Activated naive CD8-positive, alpha-beta T cell treated with anti-CD3 and anti-CD28 coated beads for 36 hours (primary cell): ENCODE measurements at places on chromosomes 12 and 14. TPM values are rescaled to one million over a fixed set of nuclear protein-coding genes. Genes with fewer than 3 reads are reported as not detected.

KRT5 gene
- not detected for total RNA-seq

SLC38A4 gene
- total RNA-seq: not detected

BCL7A gene
- 7.2 TPM for total RNA-seq

OR4E2 gene
- not detected for total RNA-seq

KLRB1 gene
- total RNA-seq: not detected

SLCO1B3 gene
- not detected for total RNA-seq

CLECL1 gene
- 6.4 TPM for total RNA-seq

APEX1 gene
- total RNA-seq: 277 TPM

CCDC85C gene
- total RNA-seq: 6.3 TPM

CIROP gene
- not detected for total RNA-seq

ANKRD33 gene
- not detected for total RNA-seq

- peak; percentile 22 for DNase-seq
These were observed 29.5 kb upstream of the INF2 start for GRCh38 chr14:104659764-104660523.

GRCh38 chr14:74946659-74947281 is 8.6 kb downstream of the PGF start:
- no peak for DNase-seq

- DNase-seq: no peak
These were observed 4.0 kb downstream of the AP1G2 start for GRCh38 chr14:23563473-23564180.

- no peak for DNase-seq
These were observed 41.5 kb upstream of the NPAS3 start for GRCh38 chr14:32896979-32897697.

DNA sequence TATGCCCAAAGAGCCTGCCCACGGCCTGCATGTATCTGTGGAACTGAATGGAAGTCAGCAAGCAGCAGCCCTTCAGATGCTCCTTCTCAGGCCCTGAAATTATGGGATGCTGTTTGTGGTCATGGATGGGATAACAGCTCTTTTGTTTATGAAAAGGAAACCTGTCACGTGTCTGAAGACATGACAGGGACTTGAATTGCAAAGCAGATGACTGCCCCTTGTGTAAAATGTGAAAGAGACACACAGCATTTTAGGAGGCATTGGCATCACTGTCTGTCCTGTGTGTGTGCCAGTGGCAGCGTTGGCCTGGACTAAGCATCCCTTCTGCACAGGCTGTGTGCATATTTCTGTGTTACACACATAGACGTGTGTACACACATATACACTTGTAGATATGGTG is 192.1 kb downstream of the VRK1 start:
- no peak for DNase-seq

DNA sequence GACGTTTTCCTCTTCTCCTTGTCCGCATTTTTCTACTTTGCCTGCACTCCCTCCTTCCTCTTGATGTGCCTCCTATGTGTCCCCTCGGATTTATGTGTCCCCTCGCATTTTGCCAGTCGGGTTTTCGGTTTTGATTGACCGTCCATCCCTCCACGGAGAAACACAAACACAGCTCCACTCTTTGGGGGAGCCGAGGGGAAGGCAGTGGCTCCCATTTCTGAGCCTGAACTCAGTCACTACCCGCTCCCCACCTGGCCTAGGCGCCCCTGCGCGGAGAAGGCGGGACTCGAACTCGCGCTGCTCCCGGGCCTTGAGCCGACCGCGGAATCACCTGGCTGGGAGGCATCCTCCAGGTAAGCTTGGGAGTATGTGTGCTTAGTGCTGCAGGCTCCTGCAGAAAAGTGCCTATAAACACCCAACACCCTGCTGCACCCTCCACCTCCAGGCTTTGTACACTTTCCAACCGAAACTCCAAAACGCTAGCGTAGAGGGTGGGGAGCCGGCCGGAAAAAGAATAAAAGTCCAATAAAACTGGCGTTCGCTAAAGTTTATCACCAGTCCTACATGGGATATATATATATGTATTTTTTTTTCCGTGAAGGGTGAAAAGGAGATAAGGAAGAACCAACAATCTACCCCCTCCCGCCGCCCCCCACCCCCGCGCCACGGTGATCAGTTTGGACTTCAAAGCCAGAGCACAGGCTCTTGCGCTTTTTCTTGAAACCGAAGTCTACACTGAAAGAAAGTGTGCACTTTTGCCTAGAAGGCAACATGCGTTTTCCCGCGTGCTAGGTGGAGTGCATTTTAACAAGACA is 3.3 kb upstream of the CCND2 start:
- DNase-seq: peak; percentile 55

GRCh38 chr12:46562625-46563225 is 190.2 kb upstream of the SLC38A2 start:
- no peak for DNase-seq

DNA sequence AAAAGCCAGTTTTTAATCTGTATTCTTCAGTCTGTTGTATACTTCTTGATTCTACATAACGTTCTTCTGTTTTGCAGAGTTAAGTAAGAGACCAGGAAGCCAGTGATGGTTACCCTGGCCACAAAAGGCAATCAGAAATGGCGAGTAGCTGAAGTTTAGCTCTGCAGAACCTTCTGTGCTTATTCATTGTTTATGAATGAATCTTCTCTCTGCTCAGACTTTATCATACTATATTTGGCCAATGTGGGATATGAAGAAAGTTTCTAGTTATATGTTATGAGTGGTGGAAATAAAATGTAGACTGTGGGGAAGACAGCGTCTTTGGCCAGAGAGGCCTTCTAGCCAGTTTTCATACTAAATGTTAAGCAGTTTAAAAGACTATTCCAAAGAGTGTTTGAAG is 249.9 kb upstream of the RGS6 start:
- DNase-seq: no peak

DNA sequence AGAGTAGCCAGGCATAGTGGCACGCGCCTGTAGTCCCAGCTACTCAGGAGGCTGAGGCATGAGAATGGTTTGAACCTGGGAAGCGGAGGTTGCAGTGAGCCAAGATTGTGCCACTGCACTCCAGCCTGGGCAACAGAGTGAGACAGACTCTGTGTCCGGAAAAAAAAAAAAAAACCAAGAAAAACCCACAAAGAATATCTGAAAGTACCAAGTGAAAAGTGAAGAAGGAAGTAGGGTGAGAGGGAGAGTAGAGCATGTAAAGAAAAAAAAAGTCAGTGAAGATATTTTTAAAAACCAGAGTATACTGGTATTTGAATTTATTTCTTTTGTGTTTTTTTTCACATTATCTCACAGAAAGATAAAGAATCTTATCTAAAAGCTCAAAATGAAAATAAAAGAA is 43.3 kb upstream of the ISM2 start:
- DNase-seq: no peak

- no peak for DNase-seq
These were observed 216.9 kb upstream of the PELI2 start for GRCh38 chr14:55901291-55901690.

DNA sequence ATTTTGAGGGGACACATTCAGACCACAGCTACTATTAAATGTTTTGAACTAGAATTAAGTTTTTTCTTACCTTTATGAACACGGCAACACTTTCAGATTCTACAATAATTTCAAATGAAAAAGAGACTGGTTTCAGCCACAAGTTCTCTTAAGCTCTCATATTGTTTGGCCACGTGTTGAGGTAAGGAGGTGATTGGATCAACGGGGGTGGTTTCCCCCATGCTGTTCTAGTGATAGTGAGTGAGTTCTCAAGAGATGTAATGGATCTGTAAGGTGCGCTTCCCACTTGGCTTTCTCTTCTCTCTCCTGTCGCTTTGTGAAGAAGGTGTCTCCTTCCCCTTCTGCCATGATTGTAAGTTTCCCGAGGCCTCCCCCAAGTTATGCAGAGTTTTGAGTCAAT is 48.9 kb upstream of the DYRK2 start:
- no peak for DNase-seq

DNA sequence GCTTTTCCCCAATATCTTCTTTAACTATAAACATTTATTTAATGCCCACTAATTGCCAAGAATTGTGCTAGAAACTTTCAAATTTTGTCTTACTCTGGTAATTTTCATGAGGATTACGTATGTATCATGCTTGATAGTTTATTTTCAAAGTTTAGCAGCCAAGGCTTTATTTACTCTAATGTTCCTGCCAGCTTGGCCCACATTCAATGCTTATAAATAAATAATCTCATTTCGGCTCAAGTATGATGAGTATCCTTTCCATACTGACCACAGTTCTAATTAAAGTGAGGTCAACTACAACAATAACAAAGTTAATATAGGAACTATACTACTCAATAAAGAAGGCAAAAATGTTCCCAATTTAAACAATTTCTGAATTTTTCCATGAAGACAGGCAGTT is 259.2 kb downstream of the MED13L start:
- no peak for DNase-seq

- DNase-seq: no peak
These were observed at the start of gene MFAP5 for GRCh38 chr12:8662593-8662992. TSS of gene MFAP5 (minus strand) at chr12:8662826. CDS start at chr12:8662104, 722 bp downstream.

GRCh38 chr12:131758016-131758739 is 47.3 kb downstream of the SFSWAP start:
- DNase-seq: no peak

DNA sequence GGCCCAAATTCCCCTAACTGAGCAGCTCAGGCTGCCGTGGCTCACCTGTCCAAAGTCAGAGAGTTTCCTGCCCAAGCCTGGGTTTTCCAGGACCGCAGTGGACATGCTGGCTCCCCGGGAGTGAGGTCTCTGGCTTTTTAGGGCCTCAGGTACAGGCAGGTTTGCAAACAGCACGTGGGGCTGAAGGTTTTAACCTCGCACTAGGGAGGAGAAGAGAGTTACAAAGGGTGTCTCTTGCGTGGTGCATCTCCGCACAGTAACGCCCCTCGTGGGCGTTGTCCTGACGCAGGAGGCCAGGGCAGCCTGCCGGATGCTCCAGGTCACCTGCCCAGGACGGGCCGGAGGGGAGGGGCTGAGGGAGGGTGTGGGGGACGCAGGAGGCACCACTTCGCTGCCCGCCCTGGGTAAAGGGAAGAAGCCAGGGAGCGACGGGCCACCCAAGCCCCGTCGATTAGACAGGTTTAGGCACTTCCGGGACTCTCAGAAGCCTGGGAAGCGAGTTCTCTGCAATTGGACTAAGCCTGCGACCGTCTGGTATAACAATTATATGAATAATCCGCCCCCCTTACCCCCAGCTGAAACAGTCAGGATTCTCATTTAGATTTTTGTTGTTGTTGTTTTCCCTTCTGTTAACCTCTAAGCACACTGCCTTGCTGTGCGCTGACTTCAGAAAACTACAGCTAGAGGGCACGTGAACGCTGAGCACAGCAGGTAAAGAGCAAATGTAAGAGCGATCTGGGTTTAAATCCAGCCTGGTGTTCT is at the start of gene PAH:
Gene PAH, minus strand, starts transcription at position 219 of the 762 bp plus-strand sequence. Its CDS starts 114 bp downstream, at position 105.
- DNase-seq: peak; percentile 16

GRCh38 chr12:26283046-26283445 is 87.7 kb downstream of the SSPN start:
- DNase-seq: no peak

- no peak for DNase-seq
These were observed 388.5 kb downstream of the PAWR start for GRCh38 chr12:79302162-79302814.

GRCh38 chr12:109670731-109671130 is 42.9 kb upstream of the FAM222A start:
- DNase-seq: no peak

DNA sequence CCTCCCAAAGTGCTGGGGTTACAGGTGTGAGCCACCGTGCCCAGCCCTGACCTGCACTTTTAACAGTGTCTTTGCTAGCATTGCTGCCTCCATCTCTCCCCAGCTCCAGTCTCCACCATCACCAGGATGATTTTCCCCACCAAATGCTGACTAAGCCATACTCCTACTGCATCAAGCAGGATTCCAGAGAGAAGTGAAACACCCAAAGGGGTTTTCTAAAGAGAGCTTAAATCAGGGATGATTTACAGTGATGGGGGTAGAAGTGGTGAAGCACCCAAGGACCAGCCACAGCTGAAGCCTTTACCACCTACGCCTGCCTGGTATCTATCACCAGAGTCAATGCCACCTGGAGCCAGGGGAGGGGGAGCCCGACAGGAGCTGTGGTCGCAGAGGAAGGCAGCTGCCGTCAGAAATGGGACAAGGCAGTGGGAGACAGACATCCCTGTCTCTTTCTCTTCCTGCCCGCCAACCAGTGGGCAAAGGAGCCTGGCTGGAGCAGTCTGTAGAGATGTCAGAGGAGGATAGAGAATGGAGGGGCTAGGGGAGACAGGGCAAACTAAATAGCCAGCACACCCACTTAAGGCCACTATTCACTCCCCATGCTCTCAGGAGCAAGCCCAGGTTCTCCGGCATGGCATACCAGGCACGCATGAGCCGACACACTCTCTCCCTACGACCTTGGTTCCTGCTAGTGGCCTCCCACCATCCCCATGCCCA is 22.4 kb upstream of the CD9 start:
- DNase-seq: no peak

DNA sequence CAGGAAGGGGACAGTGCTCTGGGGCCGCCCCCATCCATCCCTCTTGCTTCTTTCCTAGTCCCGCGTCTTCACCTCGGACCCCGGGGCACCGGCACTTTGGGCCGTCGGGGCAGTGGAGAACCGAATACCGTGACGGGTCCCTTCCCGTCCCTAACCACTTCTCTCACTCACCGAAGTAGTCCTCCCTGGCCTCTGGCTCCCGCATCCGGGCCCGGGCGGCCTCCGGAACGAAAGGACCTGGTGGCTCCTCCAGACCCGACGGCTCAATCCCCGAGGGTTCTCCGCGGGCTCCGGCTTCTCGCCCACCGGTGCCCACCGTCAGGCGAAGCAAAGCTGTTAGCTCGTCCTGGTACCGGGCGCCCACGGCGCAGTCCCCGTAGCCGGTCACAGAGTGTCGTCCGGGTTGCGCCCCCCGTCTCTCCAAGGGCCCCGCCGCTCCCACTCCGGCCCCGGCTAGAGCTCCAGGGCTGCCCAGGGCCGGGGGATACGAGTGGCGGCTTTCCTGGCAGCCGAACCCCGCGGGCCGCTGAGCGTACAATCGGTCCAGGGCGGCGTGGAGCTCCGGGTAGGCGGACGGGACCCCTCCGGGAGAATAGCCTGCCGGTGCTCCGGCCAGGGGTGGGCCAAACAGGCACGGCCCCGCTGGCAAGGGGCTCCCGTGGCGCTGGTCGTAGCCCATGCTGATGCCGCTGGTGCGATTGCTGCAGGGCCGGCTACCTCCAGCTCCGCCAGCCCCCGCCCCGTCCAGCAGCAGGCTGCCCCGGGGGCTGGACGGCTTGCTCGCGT is 1.1 kb downstream of the AJUBA start:
- peak; percentile 12 for DNase-seq

GRCh38 chr12:39176356-39176755 is 266.6 kb downstream of the KIF21A start:
- DNase-seq: no peak

DNA sequence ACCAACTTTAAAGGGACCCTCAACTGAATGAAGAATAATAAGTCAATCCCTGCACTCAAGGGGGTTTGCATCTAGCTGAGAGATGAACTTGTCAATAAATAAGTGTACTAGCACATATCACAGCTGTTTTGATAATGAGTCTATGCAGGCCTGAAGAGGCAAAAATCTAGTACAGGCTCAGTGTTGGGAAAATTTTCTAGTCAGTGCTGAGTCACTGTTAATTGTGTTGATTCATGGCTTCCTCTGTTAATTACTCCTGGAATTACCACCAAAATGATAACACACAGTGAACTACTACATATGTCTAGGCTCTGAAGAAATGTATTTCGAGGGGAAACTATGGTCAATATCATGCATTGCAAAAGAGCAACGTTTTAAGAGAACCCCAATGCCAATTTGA is 18.9 kb downstream of the SNRPF start:
- DNase-seq: no peak
